ENCODE measurements at places on chromosomes 2 and 18.

DNA sequence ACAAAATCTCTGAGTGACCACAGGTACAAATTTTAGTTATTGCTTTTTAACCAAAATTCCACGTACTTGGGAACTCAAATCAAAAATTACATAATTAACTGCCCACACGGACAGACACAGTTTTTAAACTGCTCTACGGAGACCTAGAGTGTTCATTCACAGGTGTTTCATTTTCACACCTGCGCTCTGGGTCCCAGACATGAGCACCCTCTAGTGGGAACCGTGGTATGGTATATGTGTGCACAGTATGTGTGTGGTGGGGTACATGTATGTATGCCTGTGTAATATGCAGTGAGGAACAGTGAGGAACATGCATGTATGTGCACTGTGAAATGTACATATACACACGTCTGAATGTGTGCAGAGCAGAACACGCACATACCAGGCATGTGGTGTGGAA lies 65.0 kb downstream of the PPP4R1 start:
- no peak for DNase-seq

DNA sequence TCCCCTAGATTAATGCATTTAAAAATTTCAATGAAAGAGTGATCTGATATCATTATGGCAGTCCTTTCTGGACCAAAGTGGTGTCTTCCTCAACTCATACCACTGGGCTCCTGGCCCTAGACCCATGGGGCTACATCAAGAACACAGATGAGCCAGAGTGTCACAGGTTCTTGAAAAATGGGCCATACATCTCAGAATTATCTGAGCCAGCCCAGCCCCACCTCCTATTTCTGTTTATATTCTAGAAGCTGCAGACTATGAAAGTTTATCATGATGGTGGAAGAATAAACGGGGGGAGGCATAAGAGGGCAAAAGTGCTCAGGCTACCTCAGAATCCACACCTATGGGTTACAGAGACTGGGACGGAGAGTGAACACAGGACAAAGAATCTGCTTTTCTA lies 120.6 kb upstream of the TACR1 start:
- DNase-seq: no peak

- no peak for DNase-seq
Measured at GRCh38 chr2:62941413-62941812, 109.2 kb upstream of the OTX1 start.

DNA sequence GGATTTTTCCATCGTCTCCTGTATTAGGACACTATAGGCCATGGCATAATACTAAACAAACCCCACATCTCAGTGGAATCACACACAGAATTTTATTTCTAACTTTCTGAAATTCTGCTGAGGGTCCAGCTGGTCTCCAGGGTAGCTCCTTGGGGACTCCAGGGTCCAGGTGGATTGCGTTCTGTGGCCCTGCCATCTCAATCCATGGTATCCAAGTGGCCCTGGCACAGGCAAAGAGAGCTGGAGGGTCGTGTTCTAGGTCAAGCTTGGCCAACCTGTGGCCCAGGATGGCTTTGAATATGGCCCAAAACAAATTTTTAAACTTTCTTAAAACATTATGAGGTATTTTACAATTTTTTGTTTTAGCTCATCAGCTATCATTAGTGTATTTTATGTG lies 134.6 kb downstream of the CTIF start:
- no peak for DNase-seq

GRCh38 chr18:12013186-12013916 lies 32.0 kb downstream of the IMPA2 start:
- DNase-seq: no peak

DNA sequence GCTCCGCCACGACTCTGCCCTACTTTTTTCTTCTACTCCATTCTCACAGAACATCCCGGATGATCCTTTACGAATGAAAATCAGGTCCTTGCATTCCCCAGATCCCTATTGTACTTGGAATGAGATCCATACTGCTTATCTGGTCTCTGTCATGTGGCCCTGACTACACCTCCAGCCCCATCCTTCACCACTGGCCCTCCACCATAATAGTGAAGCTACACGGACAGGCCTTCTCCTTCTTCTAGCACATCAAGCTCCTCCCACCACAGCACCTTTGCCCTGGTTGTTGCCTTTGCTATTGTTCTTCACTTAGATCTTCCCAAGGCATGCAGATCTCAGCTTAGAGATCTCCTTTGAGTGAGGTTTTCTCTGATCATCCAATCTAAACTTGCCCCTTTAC lies 20.1 kb upstream of the RMDN2 start:
- no peak for DNase-seq

DNA sequence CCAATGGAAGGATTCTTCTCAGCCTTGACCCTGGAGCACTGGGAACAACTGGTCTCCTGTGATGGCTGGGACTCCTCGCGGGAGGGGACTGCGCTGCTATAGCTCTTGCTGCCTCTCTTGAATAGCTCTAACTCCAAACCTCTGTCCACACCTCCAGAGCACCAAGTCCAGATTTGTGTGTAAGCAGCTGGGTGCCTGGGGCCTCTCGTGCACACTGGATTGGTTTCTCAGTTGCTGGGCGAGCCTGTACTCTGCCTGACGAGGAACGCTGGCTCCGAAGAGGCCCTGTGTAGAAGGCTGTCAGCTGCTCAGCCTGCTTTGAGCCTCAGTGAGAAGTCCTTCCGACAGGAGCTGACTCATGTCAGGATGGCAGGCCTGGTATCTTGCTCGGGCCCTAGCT lies 28.8 kb downstream of the LIPG start:
- no peak for DNase-seq

DNA sequence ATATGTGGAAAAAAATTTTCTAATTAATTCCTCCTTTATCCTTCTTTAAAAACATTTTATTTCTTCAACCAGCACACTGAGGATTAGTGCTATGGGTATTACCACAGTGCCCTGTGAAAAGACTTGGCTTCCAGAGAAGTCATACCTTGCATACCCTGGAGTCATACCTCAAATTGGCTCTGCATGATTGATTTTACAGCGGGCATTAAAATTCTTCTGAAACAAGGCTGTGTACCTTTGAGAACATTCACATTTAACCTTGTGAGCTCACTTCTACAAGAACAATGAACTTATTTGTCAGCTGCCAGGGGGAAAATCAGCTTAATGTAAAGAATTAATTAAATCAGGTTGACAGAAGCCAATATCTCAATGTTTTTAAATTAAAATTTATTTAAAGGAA lies 44.6 kb downstream of the SLC35F5 start:
- no peak for DNase-seq

DNA sequence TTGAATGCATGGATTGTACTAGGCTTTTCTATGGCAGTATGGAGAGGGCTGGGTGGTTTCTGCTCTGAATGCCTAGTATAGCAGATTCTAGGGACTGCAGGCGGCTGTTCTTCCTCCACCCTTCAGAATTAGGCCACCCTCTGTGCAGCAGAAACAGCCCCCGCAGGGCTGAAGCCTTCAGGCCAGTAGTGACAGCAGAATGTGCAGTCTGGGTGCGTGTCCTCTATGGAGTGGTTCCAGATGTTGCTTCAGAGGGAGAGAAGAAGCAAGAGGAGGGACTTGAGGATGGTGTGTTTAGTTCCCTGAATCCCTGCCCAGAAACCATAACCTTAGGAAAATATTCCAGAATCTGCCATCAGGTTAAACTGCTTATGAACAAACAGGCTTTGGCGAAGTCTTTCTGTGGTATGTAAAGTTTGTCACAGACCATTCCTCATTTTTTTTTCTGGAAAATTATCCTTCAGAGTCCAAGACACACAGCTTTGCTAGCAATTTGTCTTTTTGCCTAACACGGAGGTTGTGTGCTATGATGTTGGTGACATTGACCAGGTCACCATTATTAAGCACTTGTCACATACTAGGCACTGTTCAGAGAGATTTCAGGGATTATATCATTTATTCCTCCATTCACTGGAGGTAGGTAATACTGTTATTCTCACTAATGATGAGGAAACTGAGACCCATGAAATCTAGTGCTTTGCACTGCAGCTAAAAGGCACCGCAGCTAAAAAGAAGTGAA lies 21.1 kb downstream of the CASP10 start:
- no peak for DNase-seq

GRCh38 chr2:174765576-174765975 lies 1.3 kb upstream of the CHRNA1 start:
- no peak for DNase-seq

GRCh38 chr2:164920430-164920829 lies 34.9 kb downstream of the SLC38A11 start:
- DNase-seq: no peak

GRCh38 chr2:174117951-174118930 lies 130.1 kb downstream of the OLA1 start:
- DNase-seq: no peak

GRCh38 chr2:464562-465309 lies 176.8 kb upstream of the ALKAL2 start:
- DNase-seq: no peak

DNA sequence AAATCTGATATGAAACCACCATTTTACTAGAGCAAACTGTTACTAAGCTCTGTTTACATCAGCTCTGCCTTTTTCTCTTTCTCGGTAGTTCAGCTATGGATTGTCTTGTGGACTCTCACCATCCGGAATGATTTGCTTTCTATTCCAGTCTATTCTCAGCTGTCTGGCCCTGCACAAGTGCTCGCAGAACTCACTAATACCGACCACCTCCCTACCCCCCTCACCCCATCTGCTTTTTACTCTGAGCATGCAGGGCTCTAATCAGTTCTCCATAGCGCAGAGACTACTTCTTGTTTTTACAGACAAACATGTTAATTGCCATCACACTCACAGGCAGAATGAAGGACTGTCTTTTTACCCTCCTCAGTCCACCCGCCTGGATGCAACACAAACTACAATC lies 180.7 kb upstream of the POU3F3 start:
- DNase-seq: no peak
